ENCODE measurements at places on chromosomes 1 and 21.

GRCh38 chr1:116769561-116769977 is 15.3 kb downstream of the CD2 start:
- H3K4me3 ChIP-seq, result peak overlapping the region; percentile 64
- peak overlapping the region; percentile 97 for H3K27ac ChIP-seq
- H3K4me1 ChIP-seq, result peaks cover 71% of the 10 kb centered on the region
- H3K36me3 ChIP-seq, result peaks cover 74% of the 10 kb centered on the region
- no peaks in the 10 kb centered on the region for H3K27me3 ChIP-seq

GRCh38 chr1:207959910-207960309 is 49.0 kb upstream of the CD34 start:
- no peaks in the 10 kb centered on the region for H3K36me3 ChIP-seq
- H3K27me3 ChIP-seq, result peaks cover 74% of the 10 kb centered on the region
- H3K4me3 ChIP-seq, result no peak overlapping the region
- DNase-seq, result no peak
- H3K27ac ChIP-seq, result no peak overlapping the region

DNA sequence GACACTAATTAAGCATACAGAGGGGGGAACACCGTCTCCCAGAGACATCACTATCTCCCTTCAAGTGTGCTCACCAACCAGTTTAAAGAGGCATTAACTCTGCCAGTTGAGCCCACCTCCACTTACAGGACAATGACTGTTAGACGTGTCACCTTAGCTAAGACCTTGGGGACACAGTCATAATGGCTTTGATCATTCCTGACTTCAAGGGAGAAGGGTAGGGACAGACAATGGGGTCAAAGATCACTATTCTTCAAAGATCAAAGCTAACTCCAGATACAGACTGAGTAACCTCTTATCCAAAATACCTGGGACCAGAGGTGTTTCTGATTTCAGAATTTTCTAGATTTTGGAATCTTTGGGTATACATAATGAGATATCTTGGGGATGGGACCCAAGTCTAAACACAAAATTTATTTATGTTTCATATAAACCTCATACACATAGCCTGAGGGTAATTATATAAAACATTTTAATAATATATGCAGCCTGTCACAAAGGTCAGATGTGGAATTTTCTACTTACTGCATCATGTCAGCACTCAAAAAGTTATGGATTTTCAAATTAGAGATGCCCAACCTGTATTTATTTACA is 246.1 kb downstream of the SLC45A1 start:
- no peaks in the 10 kb centered on the region for H3K36me3 ChIP-seq
- H3K4me1 ChIP-seq, result no peaks in the 10 kb centered on the region
- DNase-seq, result no peak
- H3K27ac ChIP-seq, result no peak overlapping the region

DNA sequence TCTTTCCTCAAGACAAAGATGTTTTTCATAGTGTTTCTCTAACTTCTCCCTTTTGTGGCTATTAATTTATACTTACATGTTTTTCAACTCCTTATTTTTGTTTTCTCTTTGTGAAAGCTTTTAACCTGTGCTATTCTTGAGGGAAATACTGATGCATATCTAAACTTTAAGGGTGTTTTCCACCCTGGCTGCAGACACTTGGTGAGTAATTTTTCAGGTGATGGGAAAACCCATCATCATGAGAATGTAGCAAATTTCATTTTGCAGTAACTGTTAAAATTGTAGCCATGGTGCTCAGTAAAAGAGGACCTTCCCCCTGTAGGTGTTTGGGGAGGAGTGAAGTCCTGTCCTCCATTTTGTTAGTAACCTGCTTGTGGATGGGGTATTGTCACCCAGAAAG is 124.2 kb downstream of the LIPI start:
- H3K4me3 ChIP-seq, result no peak overlapping the region
- no peaks in the 10 kb centered on the region for H3K27me3 ChIP-seq
- H3K4me1 ChIP-seq, result no peaks in the 10 kb centered on the region
- no peak overlapping the region for H3K27ac ChIP-seq

- no peak overlapping the region for H3K4me3 ChIP-seq
- H3K4me1 ChIP-seq, result no peaks in the 10 kb centered on the region
- DNase-seq, result no peak
- H3K27ac ChIP-seq, result no peak overlapping the region
- no peaks in the 10 kb centered on the region for H3K36me3 ChIP-seq
Observed at GRCh38 chr1:2812136-2812535, 10.6 kb upstream of the TTC34 start.

DNA sequence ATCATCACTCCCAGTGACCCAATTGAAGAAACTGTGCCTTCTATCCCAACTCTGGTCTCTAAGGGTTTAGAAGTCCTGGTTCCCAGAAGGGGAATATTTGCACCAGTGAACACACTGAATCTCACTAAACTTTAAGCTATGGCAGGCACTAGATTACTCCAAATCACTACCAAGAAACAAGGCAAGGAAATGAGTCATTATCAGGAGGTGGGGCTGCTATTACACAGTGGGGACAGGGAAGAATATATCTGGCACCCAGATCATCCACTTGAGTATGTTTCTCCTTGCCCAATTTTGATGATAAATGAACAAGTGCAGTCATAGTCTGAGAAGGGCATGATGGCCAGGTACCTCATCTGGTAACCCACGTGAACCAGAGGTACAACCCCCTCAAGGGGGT is 7.0 kb downstream of the MRPL9 start:
- peaks cover 6% of the 10 kb centered on the region for H3K4me1 ChIP-seq
- peak overlapping the region; percentile 16 for H3K27ac ChIP-seq

- peaks cover 12% of the 10 kb centered on the region for H3K36me3 ChIP-seq
- H3K27me3 ChIP-seq, result no peaks in the 10 kb centered on the region
- H3K4me3 ChIP-seq, result no peak overlapping the region
- peaks cover 59% of the 10 kb centered on the region for H3K4me1 ChIP-seq
- no peak for DNase-seq
- H3K27ac ChIP-seq, result peak overlapping the region; percentile 67
Observed at GRCh38 chr1:24951337-24951736, 21.3 kb upstream of the RUNX3 start.
